ENCODE measurements at places on chromosomes 2 and 18.

DNA sequence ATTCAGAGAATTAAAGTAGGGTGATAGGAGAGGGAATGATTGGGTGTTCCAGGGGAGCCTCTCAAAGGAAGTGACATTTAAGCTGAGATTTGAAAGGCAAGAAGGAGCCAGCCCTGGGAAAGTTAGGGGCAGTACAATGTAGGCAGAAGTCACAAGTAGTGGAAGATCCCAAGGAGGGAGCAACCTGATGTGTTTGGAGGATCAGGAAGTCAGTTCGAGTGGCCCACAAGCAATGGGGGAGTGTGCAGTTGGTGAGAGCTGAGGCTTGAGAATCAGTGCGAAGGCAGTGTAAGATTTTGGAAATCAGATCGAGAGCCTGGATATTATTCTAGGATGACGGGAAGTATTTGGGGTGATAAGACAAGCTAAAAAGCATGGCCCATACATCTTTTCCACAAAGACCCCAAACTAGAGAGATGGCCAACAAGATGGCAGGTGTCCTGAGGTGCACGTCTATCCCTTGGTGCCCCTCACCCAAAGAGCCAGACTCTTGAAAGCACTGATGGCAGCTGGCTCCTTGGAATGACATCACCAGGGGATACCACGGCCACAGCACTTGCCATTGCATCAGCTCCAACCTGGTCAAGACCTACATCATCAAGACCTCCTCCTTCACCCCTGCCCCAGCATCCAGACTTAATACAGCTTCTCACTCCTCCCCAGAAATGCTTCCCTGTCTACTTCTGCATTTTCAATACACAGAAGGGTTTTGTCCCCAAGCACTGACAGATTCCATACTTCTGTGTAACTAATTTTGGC lies 127.3 kb downstream of the BCL2 start:
- peak; percentile 82 for DNase-seq

DNA sequence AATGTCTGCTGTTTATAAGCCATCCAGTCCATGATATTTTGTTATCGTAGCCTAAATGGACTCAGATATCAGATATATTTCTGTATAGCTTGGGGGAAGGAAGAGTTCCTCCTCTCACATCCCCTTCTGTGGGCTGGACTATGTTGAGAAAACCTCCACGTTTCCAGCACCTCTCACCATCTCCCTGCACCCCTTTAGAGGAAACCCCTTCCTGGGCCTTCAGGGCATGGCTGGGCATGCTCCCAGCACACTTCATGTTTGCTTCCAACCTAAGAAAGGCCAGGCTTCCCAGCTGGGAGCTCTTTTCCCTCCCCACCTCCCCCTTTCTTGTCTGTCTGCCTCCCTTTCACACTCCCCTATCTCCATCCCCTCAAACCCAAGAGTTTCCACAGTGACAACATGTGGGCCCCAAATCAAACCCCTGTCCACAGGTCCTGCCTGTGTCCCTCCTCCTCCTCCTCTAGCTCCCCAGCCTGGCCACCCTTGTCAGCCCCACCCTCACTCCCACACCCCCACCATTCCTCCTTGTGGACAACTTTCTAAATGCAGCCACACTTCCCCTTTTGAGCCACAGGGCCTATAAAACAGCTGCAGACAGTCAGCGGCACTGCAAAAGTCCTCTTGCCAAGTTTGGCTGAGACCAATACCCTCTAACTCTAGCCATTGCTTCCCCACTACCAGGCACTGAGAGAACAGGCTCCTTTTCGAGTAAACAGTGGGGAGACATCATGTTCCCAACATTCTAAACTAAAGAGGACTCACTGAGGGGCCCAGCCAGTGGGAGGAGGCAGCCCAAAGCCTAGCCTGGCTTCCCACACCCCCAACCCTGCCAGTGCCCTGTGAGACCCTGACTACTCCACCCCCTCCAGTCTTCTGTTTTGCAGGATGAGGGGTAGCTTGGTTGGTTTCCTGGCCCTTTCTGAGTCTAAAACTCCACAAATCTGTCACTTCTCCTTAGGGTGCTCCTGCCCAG lies 120.5 kb downstream of the ZFP36L2 start:
- DNase-seq: peak; percentile 92

GRCh38 chr2:15940661-15941480 lies 521 bp downstream of the MYCN start:
- peak; percentile 26 for DNase-seq

DNA sequence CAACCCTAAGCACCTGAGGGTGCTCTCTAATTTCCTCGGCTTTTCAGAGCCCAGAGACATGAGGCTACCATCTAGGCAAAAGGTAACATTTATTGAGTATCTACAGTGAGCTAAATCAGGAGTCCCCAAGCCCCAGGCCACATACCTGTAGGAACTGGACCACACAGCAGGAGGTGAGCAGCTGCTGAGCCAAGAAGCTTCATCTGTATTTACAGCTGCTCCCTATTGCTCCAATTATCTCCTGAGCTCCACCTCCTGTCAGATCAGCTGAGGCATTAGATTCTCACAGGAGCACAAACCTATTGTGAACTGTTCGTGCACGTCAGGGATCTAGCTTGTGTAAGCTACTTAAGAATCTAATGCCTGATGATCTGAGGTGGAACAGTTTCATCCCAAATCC lies 70.2 kb downstream of the RND3 start:
- no peak for DNase-seq

GRCh38 chr2:238159071-238159539 lies 335 bp downstream of the ERFE start:
- peak; percentile 31 for DNase-seq

DNA sequence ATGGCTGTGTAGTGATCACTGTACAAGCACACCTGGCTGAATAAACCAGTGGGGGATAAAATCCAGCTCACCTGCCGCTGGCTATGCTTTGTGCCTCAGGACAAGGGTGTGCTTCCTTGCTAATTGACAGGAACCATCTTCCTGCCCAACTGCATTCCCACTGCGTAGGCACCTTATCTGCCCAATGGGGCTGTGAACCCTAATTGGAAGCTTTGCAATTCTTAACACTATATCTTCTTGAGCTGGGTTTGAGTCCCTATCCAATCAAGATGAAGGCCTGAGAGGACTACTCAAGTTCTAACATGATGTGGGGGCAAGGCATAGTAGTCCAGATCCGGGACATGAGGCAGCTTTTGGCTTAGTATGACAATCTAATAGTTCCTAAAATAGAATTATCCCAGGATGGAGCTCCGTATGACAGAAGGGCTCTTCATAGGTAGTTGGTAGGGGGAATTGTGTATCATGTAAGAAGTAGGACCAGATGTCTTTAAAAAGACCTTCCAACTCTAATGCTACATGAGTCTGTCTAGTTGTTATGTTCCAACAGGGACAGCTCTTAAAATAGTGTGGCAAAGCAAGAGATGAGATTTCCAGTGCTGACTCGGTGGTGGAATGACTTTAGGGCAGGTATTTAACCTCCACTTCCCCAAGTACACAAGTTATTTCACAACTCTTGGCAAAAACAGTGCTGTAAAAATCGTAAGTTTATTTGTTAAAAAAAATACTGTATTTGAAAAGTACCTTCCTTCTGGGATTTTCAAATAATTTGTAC lies 2.3 kb upstream of the TMEM150A start:
- DNase-seq: no peak

DNA sequence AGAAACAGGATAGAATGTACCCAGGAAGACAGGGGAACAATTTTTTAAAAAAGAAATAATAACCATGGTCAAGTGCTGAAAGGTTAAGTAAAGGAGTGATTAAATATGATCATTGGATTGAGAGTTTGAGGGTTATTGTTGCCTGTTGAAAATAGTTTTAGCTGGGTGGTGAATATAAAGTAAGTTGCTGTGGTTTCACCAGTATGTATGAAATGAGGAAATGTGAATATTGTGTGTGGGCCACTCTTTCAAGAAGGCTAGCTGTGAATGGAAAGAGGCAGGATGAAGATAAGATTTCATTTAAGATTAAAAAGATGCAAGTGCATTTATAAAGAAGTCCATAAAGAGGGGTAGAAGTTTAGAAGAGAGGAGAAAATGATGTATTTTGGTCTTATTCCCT lies 53.8 kb downstream of the GULP1 start:
- DNase-seq: no peak

- no peak for DNase-seq
Measured at GRCh38 chr2:225566798-225567197, 167.3 kb downstream of the NYAP2 start.

- DNase-seq: no peak
Measured at GRCh38 chr2:26457695-26458364, 20.1 kb downstream of the OTOF start.

- DNase-seq: peak; percentile 76
Measured at GRCh38 chr18:48662011-48662661, 123.3 kb downstream of the CTIF start.

GRCh38 chr2:227834423-227834822 lies 20.8 kb downstream of the CCL20 start:
- DNase-seq: no peak

- DNase-seq: no peak
Measured at GRCh38 chr2:105518897-105519296, 120.0 kb upstream of the FHL2 start.

DNA sequence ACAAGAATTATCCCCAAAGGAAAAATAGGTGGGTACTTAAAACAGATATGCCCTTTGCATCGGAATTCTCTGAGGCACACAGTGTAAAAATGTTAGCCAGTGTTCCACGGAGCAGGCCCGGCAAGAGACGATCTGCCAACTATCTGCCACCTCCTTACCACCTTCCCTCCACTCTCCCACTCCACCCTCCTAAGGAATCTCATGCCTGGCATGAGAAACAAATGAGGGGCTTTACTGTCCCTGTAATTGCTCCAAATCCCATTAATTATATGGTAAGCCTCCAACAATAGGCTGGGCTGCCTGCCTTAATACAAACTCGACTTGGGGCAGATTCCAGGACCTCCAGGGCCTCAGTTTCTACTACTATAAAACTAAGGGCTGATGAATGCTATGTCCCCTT lies 102.3 kb downstream of the ZBTB7C start:
- DNase-seq: no peak

- no peak for DNase-seq
Measured at GRCh38 chr18:53503914-53504441, 720.5 kb downstream of the MBD2 start.

DNA sequence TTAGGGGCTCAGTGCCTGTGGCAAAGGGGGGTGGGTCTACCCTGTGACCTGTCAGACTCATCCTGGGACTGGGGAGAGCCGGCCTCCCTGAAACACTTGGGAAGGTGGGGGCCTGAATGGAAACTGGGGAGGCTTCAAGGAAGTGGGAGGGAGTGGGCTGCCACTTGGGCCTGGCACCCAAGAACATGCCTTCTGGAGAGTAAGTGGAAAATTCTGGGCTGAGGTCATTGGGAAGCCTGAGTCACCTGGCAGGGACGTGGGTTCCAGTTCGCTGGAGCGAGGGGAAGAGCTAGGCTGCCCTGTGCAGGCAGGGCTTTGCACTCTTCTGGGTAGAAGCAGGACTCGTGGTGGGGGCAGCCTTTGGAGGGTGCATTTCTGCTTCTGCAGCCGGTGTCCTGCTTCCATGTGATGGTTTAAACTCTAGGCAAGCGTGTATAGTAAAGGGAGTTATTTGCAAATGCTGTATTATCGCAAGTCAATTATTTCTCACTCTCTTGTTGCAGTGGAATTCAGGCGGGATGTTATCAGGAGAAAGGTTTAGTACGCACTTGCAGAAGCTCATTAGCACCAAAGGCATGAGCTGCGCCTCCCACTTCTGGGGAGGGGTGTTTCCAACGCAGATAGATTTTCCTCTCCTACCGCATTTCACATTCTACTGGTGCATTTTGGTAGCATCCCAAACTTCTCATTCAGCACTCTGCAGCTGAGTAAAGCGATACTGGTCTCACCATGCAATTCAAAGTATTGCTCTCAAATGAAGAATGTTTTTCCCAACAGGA lies 3.8 kb downstream of the LRRFIP1 start:
- no peak for DNase-seq

GRCh38 chr2:224040753-224041152 lies 1.7 kb upstream of the SERPINE2 start:
- DNase-seq: no peak
